Putamen (tissue), 1 donor: ENCODE measurements at places on chromosomes 13 and 19.

GRCh38 chr13:27168086-27168485 is 3.5 kb downstream of the USP12 start:
- DNase-seq, result no peak

GRCh38 chr19:38638461-38638860 is 9.0 kb upstream of the ACTN4 start:
- no peak for DNase-seq

DNA sequence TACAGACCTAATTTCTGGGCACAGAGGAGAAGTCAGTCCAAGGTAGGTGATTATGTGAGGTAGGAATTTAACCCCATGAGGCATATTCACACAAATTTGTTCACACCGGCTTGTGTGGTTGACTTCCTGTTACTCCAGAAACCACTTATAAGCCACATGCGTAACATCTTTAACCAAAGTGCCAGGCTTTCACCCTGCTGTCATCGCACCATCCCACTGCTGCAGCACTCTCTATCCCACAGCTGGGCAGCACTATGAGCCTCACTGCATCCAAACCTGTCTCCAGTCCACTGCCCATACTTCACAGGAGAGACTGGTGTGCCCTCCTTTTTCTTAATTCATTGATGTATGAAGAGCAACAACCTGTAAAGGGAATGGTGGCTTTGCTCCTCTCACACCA is 128.2 kb upstream of the ARGLU1 start:
- no peak for DNase-seq

DNA sequence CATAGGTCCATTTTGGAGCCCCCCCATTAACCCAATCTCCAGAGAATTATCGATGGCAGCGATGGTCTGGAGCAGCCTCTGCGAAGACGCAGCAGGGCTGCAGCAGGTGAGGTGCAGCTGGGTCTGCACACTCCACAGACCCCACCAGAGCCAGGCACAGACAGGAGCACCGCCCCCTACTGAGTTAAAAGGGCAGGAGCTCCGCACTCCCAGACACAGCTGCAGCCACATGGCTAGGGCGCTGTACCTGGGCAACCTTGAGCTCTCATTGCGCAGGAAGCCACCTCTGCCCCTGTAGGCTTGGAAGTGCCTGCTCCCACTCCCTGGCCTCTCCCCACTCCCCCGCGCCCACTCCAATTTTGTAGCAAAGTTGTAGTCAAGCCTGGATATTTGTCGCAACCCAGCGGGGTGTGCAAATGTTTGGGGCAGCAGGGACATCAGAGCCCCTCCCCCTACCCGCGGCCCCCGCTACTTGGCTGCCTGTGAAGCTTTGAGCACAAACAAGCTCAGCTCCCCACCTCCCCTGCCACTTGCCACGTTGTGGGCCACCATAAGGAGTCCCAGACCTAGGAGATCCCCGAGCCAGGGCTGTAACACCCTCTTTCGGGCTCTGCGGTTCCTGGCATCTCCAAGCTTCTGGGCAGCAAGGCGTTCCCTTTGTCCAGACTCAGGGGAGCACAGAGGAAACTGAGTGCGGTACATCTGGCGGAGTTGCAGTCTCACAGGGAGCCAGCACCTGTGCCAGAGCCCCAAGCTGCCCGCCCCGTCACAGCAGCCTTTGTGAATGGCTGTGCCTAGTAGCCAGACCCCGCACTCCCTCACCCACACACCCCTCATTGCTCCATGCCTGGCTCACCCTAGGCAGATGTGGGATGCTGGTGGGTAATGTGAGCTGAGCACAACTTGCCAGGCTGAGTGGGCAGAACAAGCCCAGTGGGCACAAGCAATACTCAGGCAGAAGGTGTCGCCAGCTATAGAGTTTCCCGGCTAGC is 949.7 kb upstream of the SLITRK1 start:
- DNase-seq, result no peak

DNA sequence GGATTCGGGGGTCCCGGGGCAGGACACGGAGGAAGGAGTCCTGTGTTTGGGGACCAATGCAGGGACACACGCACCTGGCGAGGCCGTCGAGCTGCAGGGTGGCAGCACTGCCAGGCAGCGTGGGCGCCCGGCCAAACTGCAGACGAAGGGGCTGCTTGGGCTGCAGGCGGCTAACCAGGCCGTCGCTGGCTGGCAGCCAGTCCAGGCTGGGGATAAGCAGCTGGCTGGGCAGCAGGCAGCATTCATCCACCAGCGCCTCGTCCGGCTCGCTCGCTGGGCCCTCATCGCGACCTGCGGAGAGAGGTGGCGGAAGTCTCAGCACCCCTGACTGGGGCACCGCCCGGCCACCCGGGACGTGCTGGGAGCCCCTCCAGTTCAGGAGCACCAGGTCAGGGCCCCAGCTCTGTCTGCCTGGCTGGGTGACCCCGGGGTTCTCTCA is 11.5 kb downstream of the CFD start:
- no peak for DNase-seq
